Vagina (tissue), 2 donors: ENCODE measurements at places on chromosomes 1 and 21. TPM values are rescaled to one million over a fixed set of nuclear protein-coding genes. Genes with fewer than 3 reads are reported as not detected.

GRCh38 chr1:98422816-98423215 lies 238.7 kb upstream of the SNX7 start:
- no peaks in the 10 kb centered on the region for H3K4me1 ChIP-seq
- H3K27me3 ChIP-seq = no peaks in the 10 kb centered on the region
- H3K4me3 ChIP-seq = no peak overlapping the region
- no peaks in the 10 kb centered on the region for H3K36me3 ChIP-seq

GRCh38 chr1:245155272-245156040 lies 671 bp downstream of the KIF26B start:
- no peak overlapping the region for H3K27ac ChIP-seq
- no peaks in the 10 kb centered on the region for H3K27me3 ChIP-seq
- H3K4me3 ChIP-seq = peak overlapping the region; percentile 51
- DNase-seq = no peak
- H3K36me3 ChIP-seq = no peaks in the 10 kb centered on the region

GRCh38 chr1:22217811-22218460 lies 75.0 kb upstream of the WNT4 start:
- no peak overlapping the region for H3K4me3 ChIP-seq

DNA sequence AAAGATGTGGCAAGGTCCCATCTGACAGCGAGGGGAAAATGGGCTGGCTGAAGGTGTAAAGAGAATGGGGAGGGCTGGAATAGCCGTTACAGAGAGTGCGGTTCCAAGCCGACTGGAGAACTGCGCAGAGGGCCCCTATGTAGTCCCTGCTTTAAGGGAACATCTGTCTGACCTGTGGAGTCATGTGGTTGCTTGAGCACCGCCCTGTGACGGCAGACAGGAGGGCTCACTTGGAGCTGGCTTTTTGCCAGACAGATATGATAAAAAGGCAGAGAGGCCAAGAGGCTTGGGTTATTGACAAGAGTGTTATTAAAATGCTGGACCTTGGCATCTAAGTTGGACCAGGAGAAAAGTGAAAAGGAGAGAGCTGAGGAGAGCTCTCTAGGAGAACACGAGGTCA lies 5.9 kb upstream of the PTPRF start:
- no peaks in the 10 kb centered on the region for H3K36me3 ChIP-seq
- no peak overlapping the region for H3K27ac ChIP-seq
- no peak overlapping the region for H3K4me3 ChIP-seq
- H3K27me3 ChIP-seq = no peaks in the 10 kb centered on the region
- no peak for DNase-seq

- DNase-seq = no peak
- H3K36me3 ChIP-seq = no peaks in the 10 kb centered on the region
- H3K4me3 ChIP-seq = no peak overlapping the region
- H3K27me3 ChIP-seq = no peaks in the 10 kb centered on the region
- no peak overlapping the region for H3K27ac ChIP-seq
- H3K4me1 ChIP-seq = peaks cover 6% of the 10 kb centered on the region
These were observed 1.1 kb upstream of the TRPM2 start for GRCh38 chr21:44352253-44352860.

DNA sequence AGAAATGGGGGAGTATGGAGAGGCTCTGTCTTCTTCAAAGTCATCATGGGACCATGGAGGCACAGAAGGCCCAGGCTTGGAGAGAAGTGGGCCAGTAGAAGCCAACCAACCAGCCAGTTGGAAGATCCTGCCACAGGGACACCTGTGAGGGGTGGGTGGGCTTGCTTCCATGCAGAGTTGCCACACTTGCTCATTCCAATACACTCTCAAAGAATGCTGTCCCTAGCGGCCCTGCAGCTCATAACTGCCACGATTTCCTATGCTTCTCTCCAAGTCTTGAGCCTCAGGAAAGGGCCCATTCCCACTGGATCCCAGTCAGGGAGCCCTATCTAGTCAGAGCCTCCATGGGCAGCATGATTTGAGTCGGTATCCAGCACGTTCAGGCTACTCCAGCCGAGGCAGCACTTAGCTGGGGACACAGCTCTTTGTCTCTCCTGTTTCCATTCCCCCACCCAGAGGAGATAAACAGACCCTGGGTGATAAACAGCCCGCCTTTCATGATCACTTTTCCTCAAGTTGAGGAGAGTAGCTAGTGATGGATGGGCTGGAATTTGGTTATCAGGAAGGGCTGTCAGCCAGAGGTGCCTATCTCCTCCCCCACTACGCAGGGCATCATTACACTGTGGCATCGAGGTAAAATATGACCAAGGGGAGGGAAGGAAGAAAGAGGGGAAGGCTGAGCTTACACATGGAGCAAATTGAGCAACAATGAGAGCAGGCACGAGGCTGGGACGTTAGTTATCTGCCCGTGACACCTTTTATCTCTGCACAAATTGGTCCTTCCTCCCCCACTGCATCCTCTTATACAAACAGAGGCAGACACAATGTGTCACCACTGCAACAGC lies 64.6 kb downstream of the ERI3 start:
- DNase-seq = no peak
- no peaks in the 10 kb centered on the region for H3K36me3 ChIP-seq
- H3K27ac ChIP-seq = no peak overlapping the region
- H3K4me3 ChIP-seq = no peak overlapping the region
- no peaks in the 10 kb centered on the region for H3K27me3 ChIP-seq

DNA sequence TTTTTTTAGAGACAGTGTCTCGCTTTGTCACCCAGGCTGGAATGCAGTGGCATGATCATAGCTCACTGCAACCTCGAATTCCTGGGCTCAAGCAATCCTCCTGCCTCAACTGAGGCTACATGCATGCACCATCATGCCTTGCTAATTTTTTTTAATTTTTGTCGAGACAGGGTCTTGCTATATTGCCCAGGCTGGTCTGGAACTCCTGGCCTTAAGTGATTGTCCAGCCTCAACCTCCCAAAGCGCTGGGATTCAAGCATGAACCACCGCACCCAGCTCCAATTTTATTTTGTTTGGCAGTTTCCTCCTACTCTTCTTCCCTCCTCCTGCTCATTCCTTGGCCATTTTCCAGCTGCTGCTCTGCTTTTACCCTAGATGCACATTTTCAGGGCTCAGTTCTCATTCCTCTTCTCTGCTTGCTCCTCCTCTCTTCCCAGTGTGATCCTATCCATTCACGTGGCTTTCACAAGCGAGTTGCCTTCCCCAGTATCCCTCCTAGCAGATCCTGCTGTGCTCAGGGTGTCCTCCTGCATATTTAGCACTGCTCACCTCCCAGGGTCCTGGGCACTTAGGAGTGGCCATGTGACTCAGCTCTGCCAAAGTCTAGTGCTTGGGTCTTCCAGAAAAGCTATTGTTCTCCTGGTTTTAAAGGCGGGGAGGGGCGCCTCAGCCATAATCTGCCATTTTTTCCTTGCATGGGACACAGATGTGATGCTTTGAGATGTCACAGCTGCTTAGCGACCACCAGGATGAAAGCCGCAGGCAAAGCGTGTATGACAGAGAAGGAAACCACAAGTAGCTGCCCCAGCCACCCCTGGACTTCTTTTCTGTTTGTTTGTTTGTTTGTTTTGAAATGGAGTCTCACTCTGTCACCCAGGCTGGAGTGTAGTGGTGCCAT lies 33.7 kb downstream of the PSEN2 start:
- H3K36me3 ChIP-seq = no peaks in the 10 kb centered on the region
- no peak overlapping the region for H3K4me3 ChIP-seq
- no peak for DNase-seq
- H3K27ac ChIP-seq = peak overlapping the region; percentile 16
- no peaks in the 10 kb centered on the region for H3K27me3 ChIP-seq
- H3K4me1 ChIP-seq = peaks cover 7% of the 10 kb centered on the region

The SLC30A10 gene
- total RNA-seq = 0.25 TPM

The TTLL7 gene
- total RNA-seq = 15.0 TPM

The TRPM2 gene
- 2.2 TPM for total RNA-seq

The BEST4 gene
- total RNA-seq = not detected
